ENCODE measurements at places on chromosomes 2 and 18.
A peak's percentile ranks its signal among the peaks of the same experiment; 100 is the strongest.

- DNase-seq, result peak; percentile 83
Measured at GRCh38 chr2:102251042-102251848, 60.1 kb upstream of the IL1RL1 start.

- no peak for DNase-seq
Measured at GRCh38 chr2:182924306-182924705, 57.9 kb upstream of the FRZB start.

DNA sequence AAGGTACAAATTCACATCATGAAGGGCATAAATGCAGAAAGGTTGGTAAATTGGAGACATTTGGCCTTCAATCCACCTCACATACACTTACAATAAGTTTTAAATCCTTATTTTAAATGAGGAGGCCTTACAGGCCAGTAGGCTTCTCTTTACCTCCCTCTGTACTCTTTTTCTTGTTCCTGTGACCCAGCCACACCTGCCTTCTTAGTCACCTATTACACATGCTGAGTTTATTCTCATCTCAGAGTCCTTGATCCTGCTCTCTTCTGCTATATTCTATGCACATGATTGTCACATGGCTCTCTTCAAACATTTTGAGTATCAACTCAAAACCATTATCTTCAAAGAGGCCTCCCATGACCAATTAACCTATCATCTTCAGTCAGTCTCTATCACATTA is 491.5 kb downstream of the SATB2 start:
- no peak for DNase-seq

DNA sequence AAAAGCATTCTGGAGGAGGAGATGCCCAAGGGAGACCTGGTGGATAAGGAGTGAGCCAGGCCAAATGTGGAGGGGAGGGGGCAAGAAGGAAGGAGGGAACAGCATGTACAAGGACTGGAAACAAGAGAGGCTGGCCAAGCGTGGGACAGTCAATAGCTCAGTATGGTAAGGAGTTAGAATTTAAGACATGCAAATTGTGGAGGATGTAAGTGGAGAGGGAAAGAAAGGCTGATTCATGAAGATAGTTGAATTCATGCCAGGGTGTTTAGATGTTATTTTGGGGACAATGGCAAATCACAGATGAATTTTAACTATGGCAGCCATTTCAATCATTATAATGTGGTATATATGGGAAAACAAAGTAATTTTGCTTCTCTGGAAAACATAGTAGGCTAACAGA is 462.3 kb downstream of the MEIS1 start:
- no peak for DNase-seq

DNA sequence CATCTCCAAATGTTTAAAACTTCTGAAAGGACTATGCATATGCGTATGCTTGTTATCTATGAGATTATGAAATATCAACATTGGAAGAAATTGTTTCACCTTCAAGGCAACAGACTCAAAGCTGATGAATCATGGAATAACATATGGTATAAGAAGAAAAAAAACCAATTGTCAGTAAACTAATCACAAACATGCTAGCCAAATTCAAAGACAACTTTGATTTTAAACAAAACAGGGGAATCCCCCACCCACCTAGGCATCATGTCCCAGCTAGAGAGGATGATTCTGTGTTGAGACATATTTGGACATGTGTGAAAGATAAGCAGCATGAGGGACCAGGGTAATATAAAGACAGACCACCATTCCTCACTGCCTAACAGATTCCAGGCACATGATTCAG is 147.7 kb downstream of the WDPCP start:
- no peak for DNase-seq

Measured in chondrocyte (in vitro differentiated cells).